ENCODE measurements at places on chromosomes 13 and 19. TPM values are rescaled to one million over a fixed set of nuclear protein-coding genes. Genes with fewer than 3 reads are reported as not detected.

Gene WDFY2
- 13.9 TPM for total RNA-seq

Gene FGF22
- total RNA-seq: not detected

Gene BEST2
- total RNA-seq: not detected

Gene CCL25
- not detected for total RNA-seq

Gene RDH8
- not detected for total RNA-seq

Gene ZNF442
- 0.44 TPM for total RNA-seq

Gene KLK13
- not detected for total RNA-seq

Gene GCDH
- 35.7 TPM for total RNA-seq

Gene ZNF723
- not detected for total RNA-seq

Gene LYPD5
- total RNA-seq: not detected

Gene PLPPR3
- total RNA-seq: not detected

Gene PTGER1
- total RNA-seq: 5.2 TPM

Gene NOVA2
- total RNA-seq: not detected

Gene CATSPERD
- not detected for total RNA-seq

Gene PEAK3
- not detected for total RNA-seq

Gene ERICH4
- total RNA-seq: not detected

Gene CCDC122
- 3.7 TPM for total RNA-seq

Gene TIMM50
- 65.0 TPM for total RNA-seq

Gene SIGLEC10
- total RNA-seq: 0.14 TPM

Gene TSKS
- 0.14 TPM for total RNA-seq

Gene ZFP28
- 8.2 TPM for total RNA-seq

Gene FFAR2
- total RNA-seq: not detected

Gene FXYD7
- total RNA-seq: not detected

Gene KLK6
- total RNA-seq: not detected
